Activated T-cell treated with anti-CD3 and anti-CD28 coated beads for 48 hours (primary cell): ENCODE measurements at places on chromosomes 12 and 14.

DNA sequence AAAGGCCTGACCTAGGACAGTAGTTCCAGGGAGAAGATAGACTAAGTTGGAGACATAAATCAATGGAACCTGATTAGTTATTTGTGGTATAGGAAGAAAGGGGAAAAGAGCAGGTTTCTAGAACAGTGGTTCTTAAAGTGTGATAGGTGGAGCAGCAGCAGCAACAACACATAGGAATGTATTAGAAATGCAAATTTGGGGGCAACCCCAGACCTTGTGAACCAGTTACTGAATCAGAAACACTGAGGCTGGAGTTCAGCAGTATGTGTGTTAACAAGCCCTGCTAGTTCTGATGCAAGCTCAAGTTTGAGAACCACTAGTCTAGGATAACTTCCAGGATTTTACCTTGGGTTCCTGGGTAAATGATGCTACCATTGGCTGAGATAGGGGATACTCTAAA is 308.7 kb downstream of the EMP1 start:
- no peak for DNase-seq

DNA sequence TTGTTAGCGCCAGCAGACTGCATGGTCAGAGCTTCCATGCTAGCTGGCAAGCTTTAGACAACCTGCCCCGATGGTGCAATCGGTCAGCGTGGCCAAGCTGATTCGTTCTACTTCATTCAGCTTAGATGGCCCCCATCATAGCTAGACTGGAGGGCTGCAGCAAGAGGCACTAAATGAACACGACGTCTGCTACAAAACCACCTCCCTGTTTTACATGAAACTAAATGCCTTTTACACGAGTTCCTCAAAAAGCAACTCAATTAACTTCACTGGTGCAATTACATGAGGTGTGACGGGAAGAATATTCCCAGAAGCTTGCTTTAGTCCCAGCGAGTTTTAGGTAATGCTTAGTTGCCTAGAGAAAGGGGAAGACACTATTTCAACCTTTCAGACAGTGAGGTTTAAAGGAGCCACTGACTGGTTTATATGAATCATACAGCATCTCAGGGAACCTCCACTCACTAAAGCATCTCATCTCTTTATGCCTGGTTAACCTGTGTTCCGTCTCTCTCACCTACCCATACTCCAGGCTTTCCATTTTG is 8.4 kb downstream of the NIN start:
- no peak for DNase-seq

GRCh38 chr14:73211251-73212040 is 25.9 kb upstream of the PAPLN start:
- DNase-seq, result no peak

DNA sequence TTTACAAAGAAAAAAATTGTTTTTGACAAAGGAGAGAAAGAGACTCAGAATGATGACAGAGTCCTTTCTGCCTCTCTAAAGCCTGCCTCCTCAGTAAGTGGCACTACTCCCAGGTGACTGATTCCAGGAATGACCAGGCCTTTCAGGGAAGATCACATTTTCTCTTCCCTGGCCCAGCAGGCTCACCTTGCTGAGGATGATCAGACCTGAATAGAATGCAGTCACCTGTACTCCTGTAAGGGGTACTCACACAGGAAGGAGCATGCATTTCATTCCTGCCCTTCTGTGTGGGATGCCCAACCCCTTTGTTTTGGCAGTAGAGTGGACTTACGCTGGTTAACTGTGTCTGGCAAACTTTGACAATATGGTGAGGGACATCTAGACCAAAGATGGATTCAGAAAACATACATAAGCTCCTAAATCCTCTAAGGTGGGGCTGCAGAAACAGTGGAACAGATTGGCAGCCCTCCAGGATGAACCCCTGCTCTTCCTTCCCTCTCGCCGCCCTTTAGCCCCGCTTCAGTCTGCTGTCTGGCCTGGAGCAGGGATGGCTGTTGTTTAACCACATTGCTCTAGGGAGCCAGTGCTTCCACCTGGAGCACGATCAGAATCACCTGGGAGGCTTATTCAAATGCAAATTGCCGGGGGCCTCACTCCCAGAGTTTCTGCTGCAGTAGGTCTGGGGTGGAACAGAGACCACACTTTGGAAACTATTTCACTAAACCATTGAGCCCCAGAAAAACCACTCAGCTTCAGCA is 29.8 kb downstream of the ERG28 start:
- DNase-seq, result no peak

- DNase-seq, result no peak
Measured at GRCh38 chr12:59181196-59181777, 261.0 kb upstream of the LRIG3 start.

GRCh38 chr12:90304231-90304630 is 595.6 kb upstream of the ATP2B1 start:
- DNase-seq, result no peak

- no peak for DNase-seq
Measured at GRCh38 chr14:21070610-21071224, 613 bp downstream of the ARHGEF40 start.

- DNase-seq, result no peak
Measured at GRCh38 chr12:69069479-69069878, 136.5 kb upstream of the CPM start.

- DNase-seq, result no peak
Measured at GRCh38 chr12:121441555-121441954, 41.6 kb downstream of the RNF34 start.
